Osteocyte (in vitro differentiated cells): ENCODE measurements at places on chromosomes 6 and 20.

DNA sequence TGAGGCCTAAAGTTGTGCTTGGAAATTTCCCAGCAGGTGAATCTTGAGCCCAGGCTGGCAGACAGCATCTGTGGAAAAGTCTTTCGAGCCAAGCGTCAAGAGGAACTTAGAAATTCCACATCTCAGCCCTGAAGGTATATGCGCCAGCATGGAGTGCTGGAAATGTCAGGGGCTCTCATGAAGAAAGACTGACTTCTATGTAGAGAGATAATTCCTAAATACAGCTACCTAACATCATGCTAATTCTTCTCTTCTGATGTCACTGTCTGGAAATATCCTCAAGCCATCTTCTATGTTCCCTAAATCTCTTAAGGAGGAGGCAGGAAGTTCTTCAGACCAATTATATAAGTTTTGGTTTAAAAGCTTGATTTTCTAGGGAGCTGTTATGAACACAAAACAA lies 492.4 kb upstream of the MARCKS start:
- no peaks in the 10 kb centered on the region for H3K27me3 ChIP-seq
- H3K4me3 ChIP-seq, result no peak overlapping the region
- peaks cover 71% of the 10 kb centered on the region for H3K4me1 ChIP-seq
- H3K27ac ChIP-seq, result peak overlapping the region; percentile 86

- no peak overlapping the region for H3K27ac ChIP-seq
- H3K4me1 ChIP-seq, result no peaks in the 10 kb centered on the region
- peaks cover 43% of the 10 kb centered on the region for H3K27me3 ChIP-seq
- H3K4me3 ChIP-seq, result no peak overlapping the region
- no peaks in the 10 kb centered on the region for H3K36me3 ChIP-seq
Observed at GRCh38 chr20:19682249-19682648, 75.8 kb upstream of the RIN2 start.

- peaks cover 55% of the 10 kb centered on the region for H3K27me3 ChIP-seq
- no peaks in the 10 kb centered on the region for H3K36me3 ChIP-seq
Observed at GRCh38 chr20:56352345-56353055, 6.3 kb upstream of the FAM210B start.

DNA sequence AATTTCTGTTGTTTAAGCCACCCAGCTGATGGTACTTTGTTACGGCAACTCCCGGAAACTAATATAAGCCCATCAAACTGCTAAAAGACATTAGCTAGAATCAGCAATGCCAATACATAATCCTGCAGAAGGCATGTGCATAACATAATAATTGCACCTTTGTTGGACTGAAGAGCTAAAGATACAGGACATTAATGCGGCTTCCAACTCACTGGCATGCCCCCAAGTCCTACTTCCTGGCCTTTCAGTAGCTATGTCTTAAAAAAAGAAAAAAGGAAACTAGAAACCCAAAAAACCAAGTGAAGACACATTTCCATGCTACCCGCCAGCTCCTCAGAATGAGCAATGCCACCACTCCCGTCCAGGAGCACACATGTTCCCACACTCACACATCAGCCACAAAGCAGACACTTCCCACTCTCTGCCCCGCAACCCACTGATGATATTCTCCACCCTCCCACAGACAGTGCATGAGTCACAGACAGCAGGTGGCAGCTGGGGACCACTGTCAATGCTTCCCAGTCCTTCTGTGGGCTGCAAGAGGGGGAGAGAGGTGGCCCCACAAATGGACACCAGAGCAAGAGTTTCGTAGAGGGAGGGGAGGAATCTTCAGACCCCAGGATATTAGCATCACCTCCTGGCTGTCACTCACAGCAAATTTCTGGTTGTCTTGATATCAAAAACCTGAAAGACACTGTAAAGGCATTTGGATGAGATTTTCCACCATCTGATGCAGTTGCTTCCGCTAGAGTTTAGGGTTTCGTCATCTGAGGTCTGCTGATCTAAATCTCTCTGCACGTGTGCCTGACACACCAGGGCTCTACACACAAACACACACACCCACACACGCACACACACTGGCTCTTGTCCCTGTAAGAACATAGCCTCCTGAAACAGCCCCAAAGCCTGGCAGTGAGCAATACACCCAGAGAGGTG lies 32.8 kb downstream of the GFOD1 start:
- H3K36me3 ChIP-seq, result no peaks in the 10 kb centered on the region
- DNase-seq, result no peak
- H3K27me3 ChIP-seq, result no peaks in the 10 kb centered on the region
- H3K27ac ChIP-seq, result no peak overlapping the region

- no peaks in the 10 kb centered on the region for H3K27me3 ChIP-seq
- H3K36me3 ChIP-seq, result peaks cover 19% of the 10 kb centered on the region
- H3K4me3 ChIP-seq, result peak overlapping the region; percentile 61
Observed at GRCh38 chr6:45532721-45533210, 155.0 kb upstream of the SUPT3H start.

DNA sequence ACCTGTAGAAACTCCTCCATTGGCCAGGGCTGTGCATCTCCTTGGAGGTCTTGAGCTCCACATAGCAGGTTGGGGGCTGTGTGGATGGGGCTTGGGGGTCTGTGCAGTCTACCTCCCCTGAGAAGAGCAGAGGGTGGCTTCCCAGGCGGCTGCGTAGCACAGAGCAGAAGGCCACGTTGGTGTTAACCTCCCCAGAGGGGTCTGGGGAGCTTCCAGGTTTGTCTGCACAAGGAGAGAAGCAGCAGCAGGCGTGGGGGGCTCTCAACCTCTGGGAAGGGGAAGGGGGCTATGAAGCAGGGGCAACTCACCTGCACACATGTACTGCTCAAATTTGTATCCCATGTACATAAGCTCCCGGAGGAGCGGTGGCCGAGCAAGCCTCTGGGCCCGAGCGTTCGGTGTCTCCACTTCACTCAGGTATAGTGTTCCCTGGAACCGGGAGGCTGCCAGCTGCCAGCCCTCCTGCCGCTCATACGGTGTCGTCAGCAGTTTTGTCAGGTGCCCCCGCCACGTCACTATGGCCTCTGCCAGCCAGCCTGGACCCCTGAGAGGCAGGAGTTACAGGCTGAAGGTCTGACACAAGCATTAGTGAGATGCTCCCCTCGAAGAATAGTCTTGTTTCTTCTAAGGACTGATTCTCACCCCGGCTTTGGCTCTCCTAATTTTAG lies 1.2 kb downstream of the DXO start:
- H3K4me1 ChIP-seq, result peaks cover 35% of the 10 kb centered on the region
- H3K27me3 ChIP-seq, result no peaks in the 10 kb centered on the region
- peak overlapping the region; percentile 100 for H3K27ac ChIP-seq
- peaks cover 18% of the 10 kb centered on the region for H3K36me3 ChIP-seq
- DNase-seq, result no peak
- H3K4me3 ChIP-seq, result peak overlapping the region; percentile 94

GRCh38 chr20:47438464-47439381 lies 63.0 kb upstream of the NCOA3 start:
- no peak for DNase-seq
- H3K4me1 ChIP-seq, result peaks cover 4% of the 10 kb centered on the region
- H3K27me3 ChIP-seq, result no peaks in the 10 kb centered on the region
- H3K27ac ChIP-seq, result no peak overlapping the region
- no peaks in the 10 kb centered on the region for H3K36me3 ChIP-seq
- H3K4me3 ChIP-seq, result no peak overlapping the region

GRCh38 chr6:3165631-3166534 lies 8.5 kb upstream of the TUBB2A start:
- no peaks in the 10 kb centered on the region for H3K27me3 ChIP-seq
- no peak for DNase-seq
- no peaks in the 10 kb centered on the region for H3K36me3 ChIP-seq
- H3K4me1 ChIP-seq, result peaks cover 15% of the 10 kb centered on the region

GRCh38 chr20:59364611-59365010 lies 64.2 kb downstream of the EDN3 start:
- H3K27me3 ChIP-seq, result no peaks in the 10 kb centered on the region
- no peak overlapping the region for H3K27ac ChIP-seq
- no peak overlapping the region for H3K4me3 ChIP-seq
- no peaks in the 10 kb centered on the region for H3K4me1 ChIP-seq
- H3K36me3 ChIP-seq, result no peaks in the 10 kb centered on the region

DNA sequence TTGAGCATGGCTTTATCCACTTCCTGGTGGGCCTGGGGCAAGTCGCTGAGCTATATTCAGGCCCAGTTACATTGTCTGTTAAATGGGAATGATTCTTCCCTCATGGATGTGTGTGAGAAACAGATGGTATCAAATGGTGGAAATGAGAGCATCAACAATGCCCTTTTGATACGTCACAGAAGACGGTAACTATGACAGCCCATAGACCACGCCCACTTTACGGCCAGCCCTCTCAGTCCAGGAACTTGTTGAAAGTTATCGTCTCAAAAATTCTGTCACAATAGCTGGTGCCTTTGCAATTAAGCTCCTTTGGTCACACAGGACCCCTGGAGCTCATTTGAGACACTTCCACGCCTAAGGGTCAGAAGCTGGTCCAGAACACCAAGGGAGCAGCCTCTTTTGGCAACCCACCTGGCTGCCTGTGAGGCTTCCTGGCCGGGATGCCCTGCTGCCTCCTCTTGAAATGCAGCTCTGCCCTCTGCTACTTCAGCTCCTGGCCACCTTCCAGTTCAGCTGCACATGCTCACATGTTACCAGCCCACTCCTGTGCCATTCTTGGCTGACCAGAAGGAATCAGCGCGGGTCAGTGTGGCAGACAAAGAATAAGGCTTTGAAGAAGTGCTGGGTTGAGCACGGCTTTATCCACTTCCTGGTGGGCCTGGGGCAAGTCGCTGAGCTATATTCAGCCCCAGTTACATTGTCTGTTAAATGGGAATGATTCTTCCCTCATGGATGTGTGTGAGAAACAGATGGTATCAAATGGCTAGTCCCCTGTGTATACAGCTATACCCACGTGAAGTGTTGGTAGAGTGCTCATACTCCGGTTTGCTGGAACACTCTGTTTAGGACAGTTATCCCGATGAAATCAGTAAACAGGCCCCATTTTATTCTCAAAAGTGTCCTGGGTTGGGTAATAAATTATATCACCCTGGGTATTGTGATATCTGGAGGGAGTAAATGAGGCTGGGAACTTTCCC lies 199.2 kb upstream of the SUPT3H start:
- DNase-seq, result no peak
- H3K36me3 ChIP-seq, result peaks cover 8% of the 10 kb centered on the region
- H3K27ac ChIP-seq, result no peak overlapping the region
- peaks cover 16% of the 10 kb centered on the region for H3K4me1 ChIP-seq

GRCh38 chr6:64589961-64590360 lies 954.4 kb downstream of the PHF3 start:
- no peak for DNase-seq
- no peaks in the 10 kb centered on the region for H3K36me3 ChIP-seq
- H3K27me3 ChIP-seq, result peaks cover 25% of the 10 kb centered on the region
- no peak overlapping the region for H3K27ac ChIP-seq

GRCh38 chr20:49595811-49596561 lies 28.0 kb upstream of the PTGIS start:
- H3K4me3 ChIP-seq, result no peak overlapping the region
- no peaks in the 10 kb centered on the region for H3K36me3 ChIP-seq
- no peak for DNase-seq
- H3K27ac ChIP-seq, result peak overlapping the region; percentile 56

DNA sequence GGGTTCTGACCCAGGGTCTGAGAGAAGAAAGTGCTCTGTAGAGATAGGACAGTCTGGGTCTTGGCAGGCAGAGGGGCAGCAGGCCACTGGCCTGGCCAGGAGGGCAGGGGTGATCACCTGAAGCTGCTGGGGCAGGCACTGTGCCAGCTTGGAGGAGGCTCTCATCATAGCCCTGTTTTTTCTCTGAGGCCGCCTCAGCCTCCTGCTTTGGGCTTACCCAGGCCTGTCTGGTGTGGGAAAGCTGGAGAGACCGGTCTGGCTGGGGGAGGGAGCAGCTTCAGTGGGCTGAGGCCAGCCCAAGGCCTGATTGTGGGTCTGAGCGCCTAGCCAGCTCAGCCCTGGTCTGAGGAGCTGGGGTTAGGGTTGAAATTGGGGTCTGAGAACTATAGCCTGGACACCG lies 3.9 kb downstream of the LPIN3 start:
- H3K27me3 ChIP-seq, result no peaks in the 10 kb centered on the region
- peaks cover 11% of the 10 kb centered on the region for H3K4me1 ChIP-seq
- H3K36me3 ChIP-seq, result no peaks in the 10 kb centered on the region
- H3K4me3 ChIP-seq, result no peak overlapping the region
- no peak overlapping the region for H3K27ac ChIP-seq
